ENCODE measurements at places on chromosomes 7 and 10.

- DNase-seq = no peak
These were observed 6.4 kb upstream of the SPAG6 start for GRCh38 chr10:22338931-22339330.

DNA sequence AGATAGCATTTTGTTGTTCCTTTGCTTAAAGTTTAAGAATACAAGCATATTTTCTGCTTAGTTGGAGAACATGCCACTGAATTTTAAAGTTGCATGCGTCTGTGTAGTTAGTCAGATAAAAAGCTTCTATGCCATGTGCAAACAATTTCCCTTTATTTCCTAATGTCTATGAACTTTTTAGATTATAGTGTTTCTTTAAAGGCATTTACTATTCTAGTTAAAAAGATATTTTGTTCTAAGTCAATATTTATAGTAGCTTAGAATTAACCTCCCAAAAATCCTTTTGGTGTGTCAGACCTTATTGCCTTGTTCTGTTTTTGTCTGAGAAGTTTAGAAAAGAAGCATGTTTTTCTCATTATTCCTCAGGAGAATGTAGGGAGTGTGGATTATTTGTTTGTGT, 99.0 kb upstream of the GATA3 start:
- DNase-seq = no peak

GRCh38 chr7:140624392-140625191, 16.0 kb downstream of the DENND2A start:
- DNase-seq = no peak

DNA sequence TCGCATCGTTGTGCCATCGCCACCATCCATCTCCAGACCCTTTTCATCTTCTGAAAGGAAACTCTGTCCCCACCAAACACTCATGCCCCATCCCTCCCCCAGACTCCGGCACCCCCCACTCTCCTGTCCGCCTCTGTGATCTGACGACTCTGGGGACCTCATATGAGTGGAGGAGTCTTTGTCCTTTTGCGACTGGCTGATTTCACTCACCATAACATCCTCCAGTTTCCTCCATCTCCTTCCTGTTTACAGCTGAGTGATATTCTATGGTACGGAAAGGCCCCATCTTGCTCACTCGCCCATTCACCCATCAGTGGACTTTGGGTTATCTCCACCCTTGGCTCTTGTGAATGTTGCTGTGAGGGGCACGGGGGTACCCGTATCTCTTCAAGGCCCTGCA, 11.8 kb upstream of the INSIG1 start:
- DNase-seq = no peak

DNA sequence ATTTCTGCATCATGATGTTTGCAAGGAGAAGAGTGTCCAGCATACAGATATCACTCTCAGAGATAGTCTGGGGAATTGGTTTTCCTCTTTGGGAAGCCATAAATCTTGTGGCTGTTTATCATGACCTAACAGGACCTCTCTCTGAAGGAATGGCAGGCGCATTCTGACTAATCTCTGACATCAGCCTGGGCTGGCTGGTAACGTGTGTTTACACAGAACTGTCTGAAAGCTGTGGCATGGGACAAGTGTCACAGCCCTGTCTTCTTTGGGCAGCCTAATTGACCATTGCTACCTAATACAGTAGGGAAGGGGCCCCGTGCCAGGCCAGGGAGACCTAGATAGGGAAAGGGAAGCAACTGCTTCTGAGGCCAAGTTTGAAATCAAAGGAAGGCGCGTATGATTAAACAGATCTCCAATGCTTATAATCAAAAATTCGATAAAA, 73.9 kb upstream of the CABCOCO1 start:
- DNase-seq = no peak

DNA sequence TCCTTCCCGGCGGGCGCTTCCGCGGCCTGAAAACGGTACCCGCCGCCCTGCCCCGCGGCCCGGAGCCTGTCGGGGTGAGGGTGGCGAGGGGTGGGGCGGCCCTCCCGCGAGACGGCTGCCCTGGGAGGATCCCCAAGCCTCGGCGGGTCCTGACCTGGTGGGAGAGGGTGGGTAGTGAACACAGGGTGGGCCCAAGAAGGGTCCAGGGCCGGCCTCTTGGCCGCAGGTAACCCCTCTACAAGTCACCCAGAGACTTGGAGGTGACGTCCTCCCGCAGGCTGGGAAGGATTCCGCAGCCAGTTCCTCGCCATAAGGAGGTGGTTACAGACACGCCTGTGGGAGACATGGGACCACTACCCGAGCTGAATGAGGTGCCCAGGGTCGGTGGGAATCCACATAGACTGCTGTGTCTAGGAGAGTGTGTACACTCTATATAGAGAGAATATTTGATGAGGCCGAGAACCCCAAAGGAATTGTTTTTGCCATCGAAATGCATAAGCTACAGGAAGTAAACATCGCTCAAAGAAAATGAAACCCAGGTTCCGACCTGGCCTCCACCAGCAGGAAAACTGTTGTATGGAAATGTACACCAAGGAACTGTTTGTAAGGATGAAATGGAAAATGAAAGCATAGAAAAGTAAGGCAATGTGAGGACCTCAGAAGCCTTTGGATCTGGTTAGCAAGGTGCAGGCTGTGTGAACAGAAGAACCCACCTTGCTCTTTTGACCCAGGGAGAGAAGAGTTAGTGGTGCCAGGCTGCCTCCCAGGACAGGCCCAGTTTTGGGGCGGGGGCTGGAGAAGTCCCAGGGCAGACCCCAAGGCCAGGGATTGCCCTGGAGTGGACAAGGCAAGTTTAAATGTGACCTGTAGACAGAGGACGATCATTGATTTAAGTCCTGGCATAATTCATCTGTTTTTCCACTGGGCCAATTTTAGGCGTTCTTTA, 659 bp downstream of the OPTN start:
- peak; percentile 70 for DNase-seq

Measured in stimulated activated effector memory CD8-positive, alpha-beta T cell treated with anti-CD3 and anti-CD28 coated beads, Interleukin-12 subunit alpha, Interleukin-12 subunit beta, amount 100 ng/mL, for 72 hours (primary cell).